ENCODE measurements at places on chromosomes 12 and 14.
A peak's percentile ranks its signal among the peaks of the same experiment; 100 is the strongest.

GRCh38 chr12:34186492-34186891, 164.2 kb downstream of the ALG10 start:
- no peak for DNase-seq

GRCh38 chr14:46574221-46574977, 77.2 kb downstream of the RPL10L start:
- no peak for DNase-seq

DNA sequence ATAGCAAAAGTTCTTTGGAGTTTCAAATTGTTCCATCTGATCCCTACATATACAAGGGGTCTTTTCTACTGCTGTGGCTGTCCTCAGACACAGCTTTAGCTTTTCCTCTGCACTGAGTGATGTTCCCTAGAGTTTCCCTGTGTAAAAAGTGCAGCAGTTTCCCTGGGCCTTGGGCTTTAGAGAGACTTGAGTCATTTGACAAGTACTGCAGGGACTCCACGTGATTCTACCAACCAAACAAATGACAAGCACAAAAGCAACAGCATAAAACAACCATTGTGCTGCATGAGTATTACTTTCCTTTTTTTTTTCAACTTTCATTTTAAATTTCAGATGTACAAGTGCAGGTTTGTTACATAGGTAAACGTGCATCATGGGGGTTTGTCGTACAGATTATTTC, 272.8 kb downstream of the PDZRN4 start:
- DNase-seq, result no peak

DNA sequence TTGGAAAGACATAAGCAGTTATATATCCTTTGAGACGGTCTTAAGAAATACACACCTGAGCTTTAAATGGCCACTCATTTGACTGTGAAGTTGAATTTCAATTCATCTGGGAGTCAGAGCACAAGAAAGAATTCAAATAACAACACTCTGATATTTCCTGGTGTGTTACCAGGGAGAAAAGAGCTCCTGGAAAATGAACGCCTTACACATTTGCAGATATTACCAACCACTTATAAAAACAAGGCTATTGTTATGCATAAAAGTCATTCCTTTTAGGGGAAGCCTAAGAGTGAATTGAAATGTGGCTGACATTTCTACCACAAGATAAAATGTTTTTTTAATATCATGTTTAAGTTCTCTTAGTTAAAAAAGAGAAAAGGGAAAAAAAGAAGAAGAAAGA, 229.2 kb upstream of the PLEKHG7 start:
- DNase-seq, result no peak

GRCh38 chr12:122862872-122863701, 27.8 kb downstream of the HIP1R start:
- no peak for DNase-seq

DNA sequence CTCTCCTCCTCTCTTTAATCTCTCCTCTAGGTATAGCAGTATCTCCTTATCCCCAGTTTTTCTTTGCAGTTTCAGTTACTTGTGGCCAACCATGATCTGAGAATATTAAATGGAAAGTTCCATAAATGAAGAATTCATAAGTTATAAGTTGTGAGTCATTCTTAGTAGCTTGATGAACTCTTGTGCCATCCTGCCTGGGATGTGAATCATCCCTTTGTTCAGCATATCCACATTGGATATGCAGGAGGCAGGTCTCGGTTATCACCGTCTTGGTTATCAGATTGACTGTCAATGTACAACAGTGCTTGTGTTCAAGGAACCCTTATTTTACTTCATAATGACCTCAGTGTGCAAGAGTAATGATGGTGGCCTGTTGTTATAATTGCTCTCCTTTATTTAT, 134.0 kb downstream of the TMEM117 start:
- DNase-seq, result no peak

DNA sequence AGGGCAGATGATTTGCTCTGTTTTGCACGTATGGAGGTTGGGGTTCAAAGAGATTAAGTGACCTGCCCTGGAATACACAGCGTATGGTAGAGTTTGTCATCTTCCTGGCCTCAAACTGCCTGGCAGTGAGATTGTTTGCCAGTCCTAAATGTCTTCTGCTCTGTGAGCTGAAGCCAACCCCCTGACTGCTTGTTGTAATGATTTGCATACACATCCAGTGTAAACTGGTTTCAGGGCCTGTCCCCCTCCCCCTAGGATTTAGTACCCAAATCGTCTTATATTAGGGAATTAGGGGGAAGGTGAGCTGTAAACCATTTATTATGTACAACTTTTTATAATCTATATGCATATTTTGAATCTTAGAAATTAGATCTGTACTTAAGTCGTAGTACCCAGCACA, 38.4 kb downstream of the AKAP3 start:
- DNase-seq, result no peak

- peak; percentile 49 for DNase-seq
Measured at GRCh38 chr14:68785534-68786490, 7.1 kb downstream of the ZFP36L1 start.

DNA sequence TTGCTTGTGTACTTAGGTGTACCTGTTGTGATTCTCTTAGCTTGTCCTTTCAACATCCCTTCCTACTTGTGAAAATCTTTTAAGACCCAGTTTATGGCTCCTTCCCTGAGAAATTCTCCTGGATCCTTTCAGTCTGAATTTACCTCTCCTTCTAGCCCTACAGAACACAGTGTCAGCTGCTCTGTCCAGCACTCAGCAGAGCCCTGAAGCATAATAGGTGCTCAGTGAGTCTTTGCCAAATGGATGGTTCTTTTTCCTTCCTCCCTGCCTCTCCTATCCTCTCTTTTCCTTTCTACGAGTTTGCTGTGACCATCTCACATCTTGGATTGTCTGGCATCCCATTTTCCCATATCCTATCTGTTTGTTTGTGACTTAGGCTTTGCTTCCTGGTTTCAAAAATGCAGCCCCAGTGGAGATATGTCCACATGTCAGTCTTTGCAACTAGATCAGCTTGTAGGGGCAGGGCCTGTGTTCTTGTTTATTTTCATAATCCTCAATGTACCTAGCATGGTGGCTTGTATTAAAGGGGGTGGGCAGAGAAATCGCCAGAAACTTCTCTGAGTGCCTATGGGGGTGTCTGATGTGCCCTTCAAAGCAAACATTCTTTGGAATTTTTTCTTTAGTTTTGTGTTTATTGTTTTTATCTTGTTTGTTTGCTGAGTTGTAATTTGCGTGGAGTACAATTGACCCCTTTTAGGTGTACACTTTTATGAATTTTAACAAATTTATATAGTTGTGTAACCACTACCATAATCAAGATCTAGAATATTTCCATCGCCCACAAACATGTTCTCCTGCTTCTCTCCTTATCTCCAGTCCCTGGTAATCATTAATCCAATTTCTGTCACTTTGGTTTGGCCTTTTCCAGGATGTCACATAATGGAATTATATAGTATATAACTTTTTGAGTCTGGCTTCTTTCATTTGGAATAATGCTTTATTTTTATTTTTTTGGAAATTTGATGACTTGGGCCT, 62.8 kb downstream of the SMOC1 start:
- no peak for DNase-seq

DNA sequence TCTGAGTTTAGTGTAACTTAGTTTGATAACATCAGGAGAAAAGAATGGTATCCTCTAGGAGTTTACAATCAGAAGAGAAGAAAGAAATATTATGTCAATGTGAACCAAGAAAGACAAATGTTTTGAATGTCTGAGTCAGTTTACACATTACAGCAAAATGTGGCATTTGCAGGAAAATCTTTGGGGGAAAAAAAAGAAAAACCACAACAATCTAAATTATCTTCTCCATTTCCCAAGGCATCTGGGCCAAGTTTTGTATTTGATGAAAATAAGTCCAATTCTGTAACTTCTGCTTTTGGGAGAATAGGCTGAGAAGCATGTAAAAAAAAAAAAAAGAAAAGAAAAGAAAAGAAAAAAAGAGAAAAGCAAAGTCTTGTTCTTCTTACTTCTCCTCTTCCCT, 58.8 kb upstream of the FLRT2 start:
- DNase-seq, result no peak

DNA sequence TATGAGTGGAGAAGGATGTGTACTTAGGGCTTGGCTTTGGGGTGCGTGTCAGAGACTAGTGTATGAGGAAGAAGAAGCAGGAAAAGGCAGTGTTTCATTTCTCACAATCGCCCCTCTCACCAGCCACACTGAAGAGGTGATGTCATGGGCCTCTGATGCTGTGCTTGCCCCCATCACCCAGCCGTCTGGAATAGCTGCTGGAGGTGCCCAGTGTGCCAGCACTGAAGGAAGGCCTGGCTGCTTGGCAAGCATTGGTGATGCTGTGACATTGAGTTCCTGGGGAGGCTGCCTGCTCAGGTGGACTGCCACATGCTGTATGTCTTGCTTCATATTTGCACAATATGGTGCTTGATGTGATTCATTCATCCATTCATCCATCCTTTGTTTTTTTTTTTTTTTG, 56.2 kb downstream of the CRADD start:
- no peak for DNase-seq

DNA sequence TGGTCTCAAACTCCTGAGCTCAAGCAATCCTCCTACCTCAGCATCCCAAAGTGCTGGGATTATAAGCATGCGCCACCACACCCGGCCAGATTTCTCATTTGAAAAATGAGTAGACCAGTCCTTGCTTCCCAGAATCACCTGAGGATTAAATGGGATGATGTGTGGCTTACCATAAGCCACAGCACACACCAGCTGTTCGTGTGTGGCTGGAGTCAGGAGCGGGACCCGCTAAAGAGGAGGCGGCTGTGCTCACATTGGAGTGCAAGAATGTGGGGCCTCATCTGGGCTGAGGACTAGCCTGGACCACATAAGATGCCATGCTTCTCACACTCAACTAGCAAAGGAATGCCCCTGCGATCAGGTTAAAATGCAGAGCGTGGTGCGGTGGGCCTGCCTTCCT, 6.7 kb upstream of the ALDH2 start:
- DNase-seq, result no peak

DNA sequence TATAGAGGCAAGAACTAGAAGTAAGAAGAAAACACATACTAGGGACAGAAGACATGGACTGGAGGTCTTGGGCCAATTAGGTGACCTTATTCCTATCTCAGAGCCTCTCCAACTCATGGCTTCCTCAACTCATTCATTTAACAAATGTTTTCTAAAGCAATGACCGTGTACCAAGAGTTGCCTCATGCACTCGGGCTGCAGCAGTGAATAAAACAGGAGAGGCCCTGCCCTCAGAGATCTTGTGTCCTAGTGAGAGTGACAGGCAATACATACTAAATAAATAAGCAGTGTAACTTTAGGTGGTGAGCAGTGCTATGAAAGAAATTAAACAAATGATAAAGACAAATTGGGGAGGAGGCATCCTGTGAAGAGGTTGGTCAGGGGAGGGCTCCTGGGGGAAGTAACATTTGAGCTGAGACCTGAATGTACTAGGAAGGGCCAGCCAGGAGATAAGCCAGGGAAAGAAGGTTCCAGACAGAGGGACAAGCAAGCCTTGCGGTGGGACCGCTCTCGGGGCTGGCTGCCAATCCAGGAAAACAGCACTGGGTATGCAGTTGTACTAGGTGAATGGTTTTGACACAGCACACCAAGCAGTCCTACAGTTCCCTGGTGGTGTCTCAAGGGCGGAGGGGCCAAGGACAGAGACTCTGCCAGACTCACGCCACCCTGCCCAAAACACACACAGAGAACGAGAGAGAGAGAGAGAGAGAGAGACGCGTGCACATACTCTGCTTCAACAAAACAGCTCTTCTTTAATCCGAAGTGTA, 1.3 kb downstream of the NINJ2 start:
- DNase-seq, result no peak

DNA sequence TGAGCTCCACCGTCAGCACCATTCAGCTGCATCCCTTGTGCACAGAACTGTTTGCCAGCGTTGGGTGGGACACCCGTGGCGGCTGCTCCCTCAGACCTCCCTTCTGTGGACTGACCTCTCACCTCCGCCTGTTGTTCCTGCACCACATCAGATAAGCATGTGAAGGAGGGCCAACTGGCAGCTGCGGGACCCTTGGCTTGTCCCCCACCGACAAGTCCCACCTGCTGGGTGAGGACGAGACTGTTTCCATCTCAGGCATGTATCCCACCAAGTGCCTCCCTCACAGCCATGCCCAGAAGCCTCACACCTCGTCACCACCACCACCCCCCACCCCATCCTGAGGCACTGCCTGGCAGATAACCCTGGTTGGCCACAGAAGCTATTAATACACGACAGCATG, 18.6 kb upstream of the TEAD4 start:
- no peak for DNase-seq

- no peak for DNase-seq
Measured at GRCh38 chr12:124667506-124668326, 100.3 kb upstream of the NCOR2 start.

GRCh38 chr14:103140316-103141109, 17.3 kb downstream of the TNFAIP2 start:
- DNase-seq, result no peak
